ENCODE measurements at places on chromosomes 7 and 10. TPM values are rescaled to one million over a fixed set of nuclear protein-coding genes. Genes with fewer than 3 reads are reported as not detected.

The AKR1C3 gene
- 205 TPM for total RNA-seq

The SPDYE2 gene
- total RNA-seq: 0.08 TPM

The RADIL gene
- total RNA-seq: 0.14 TPM

The OGDHL gene
- total RNA-seq: 67.9 TPM

The ALOX5 gene
- 11.2 TPM for total RNA-seq

The GARIN1A gene
- 0.50 TPM for total RNA-seq

The TRPV5 gene
- under 0.01 TPM for total RNA-seq

The EMX2 gene
- not detected for total RNA-seq

The ZNF862 gene
- 9.4 TPM for total RNA-seq

The ANKMY2 gene
- total RNA-seq: 11.4 TPM

GRCh38 chr10:47247148-47248059, 52.6 kb upstream of the GDF10 start:
- H3K36me3 ChIP-seq: no peaks in the 10 kb centered on the region
- H3K27me3 ChIP-seq: no peaks in the 10 kb centered on the region
- DNase-seq: peak; percentile 19
- no peak overlapping the region for H3K4me3 ChIP-seq

DNA sequence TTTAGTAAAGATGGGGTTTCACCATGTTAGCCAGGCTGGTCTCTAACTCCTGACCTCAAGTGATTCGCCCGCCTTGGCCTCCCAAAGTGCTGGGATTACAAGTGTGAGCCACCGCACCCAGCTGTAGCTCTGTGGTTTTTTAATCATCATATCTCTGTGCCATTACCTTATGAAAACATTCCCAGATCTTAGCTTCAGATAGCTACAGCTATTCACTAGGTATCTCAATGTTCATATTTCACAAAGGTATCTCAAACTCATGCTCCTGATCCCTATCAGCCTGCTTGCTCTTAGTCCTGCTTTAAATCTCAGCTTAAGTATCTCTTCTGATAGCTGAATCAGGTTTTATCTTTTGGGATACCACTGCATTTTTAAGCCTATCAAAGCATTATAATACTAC, 74.8 kb downstream of the CDK13 start:
- no peak overlapping the region for H3K27ac ChIP-seq
- H3K4me1 ChIP-seq: no peaks in the 10 kb centered on the region
- H3K4me3 ChIP-seq: no peak overlapping the region
- no peak for DNase-seq
- no peaks in the 10 kb centered on the region for H3K27me3 ChIP-seq

DNA sequence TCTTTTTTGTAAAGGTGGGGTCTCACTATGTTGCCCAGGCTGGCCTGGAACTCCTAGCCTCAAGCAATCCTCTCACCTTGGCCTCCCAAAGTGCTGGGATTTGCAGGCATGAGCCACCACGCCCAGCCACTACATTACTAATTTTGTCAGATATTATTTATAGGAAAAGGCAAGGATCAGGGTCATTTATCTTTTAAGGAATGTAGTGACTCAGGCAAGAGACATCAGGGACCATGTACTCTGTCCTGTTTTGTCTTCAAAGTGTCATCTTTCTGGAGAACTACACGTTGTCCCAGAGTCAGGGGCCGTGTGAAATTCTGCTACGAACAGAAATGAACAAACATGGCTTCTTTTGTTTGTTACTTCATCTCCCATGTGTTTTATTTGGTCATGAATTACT, 105.3 kb downstream of the NPTX2 start:
- H3K27ac ChIP-seq: no peak overlapping the region
- no peaks in the 10 kb centered on the region for H3K4me1 ChIP-seq
- no peak overlapping the region for H3K4me3 ChIP-seq
- DNase-seq: no peak
- no peaks in the 10 kb centered on the region for H3K27me3 ChIP-seq

- peak; percentile 24 for DNase-seq
Measured at GRCh38 chr10:49243139-49243538, 54.9 kb upstream of the TMEM273 start.

DNA sequence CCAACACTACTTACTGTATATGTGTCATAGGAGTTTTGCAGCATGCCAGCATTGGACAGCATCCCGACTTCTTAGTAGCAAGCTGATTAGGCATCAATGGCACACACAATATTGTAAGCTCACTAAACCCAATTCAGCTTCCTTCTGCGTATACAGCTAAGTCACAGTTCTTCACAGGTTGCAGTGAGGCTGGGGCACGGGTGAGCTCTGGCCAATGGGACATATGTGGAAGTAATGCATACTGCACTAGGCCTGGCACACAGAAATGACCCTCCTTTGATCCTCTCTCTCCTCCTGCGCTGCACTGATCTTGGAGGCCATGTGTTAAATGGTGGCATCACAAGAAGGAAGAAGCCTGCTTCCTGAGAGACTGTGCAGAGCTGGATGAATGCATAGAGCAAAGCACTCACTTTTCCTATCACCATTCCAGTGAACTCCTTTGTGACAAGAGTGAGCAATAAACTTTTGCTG, 11.9 kb downstream of the RAB11FIP2 start:
- no peak for DNase-seq
- H3K27ac ChIP-seq: no peak overlapping the region
- H3K36me3 ChIP-seq: peaks cover 2% of the 10 kb centered on the region
- no peak overlapping the region for H3K4me3 ChIP-seq

DNA sequence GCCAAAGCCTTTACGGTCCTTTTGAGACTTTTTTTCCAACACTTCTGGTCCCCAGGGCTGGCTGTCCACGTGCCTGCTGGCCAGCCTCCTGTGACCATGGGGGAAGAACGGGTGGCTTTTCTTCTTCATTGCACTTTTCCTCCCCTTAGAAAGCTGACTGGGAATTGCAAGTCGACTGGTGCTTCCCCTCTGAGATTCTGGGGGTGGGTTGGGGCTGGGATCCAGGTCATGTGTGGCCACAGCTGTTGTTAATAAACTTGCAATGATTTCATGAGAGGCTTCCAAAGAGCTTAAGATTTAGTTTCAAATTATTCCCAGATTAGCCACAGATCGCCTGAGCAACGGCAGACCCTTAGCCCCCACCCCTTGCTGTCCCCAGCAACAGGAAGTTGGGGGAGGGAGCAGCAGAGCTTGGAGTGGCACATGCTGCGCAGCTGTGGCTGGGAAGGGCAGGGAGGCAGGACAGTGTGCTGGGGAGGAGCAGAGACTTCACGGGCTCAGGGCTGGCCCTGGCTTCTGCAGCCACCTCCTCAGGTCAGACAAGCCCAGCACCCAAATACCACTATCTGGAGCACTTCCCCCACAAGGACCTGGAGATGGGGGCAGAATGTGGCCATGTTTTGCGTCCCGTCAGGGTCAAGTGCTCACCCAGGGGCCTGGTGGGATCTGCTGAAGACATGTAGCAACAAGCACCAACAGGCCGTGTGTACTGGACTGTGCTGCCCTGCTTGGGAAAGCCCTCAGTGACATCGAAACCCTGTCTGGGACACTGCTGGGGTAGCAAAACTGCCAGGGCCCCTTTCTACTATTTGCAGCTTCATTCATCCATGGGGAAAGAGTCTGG, 147.1 kb downstream of the RNF216 start:
- peaks cover 14% of the 10 kb centered on the region for H3K4me1 ChIP-seq
- H3K27me3 ChIP-seq: no peaks in the 10 kb centered on the region
- no peak overlapping the region for H3K4me3 ChIP-seq
- H3K27ac ChIP-seq: peak overlapping the region; percentile 61
- peaks cover 2% of the 10 kb centered on the region for H3K36me3 ChIP-seq
- no peak for DNase-seq

DNA sequence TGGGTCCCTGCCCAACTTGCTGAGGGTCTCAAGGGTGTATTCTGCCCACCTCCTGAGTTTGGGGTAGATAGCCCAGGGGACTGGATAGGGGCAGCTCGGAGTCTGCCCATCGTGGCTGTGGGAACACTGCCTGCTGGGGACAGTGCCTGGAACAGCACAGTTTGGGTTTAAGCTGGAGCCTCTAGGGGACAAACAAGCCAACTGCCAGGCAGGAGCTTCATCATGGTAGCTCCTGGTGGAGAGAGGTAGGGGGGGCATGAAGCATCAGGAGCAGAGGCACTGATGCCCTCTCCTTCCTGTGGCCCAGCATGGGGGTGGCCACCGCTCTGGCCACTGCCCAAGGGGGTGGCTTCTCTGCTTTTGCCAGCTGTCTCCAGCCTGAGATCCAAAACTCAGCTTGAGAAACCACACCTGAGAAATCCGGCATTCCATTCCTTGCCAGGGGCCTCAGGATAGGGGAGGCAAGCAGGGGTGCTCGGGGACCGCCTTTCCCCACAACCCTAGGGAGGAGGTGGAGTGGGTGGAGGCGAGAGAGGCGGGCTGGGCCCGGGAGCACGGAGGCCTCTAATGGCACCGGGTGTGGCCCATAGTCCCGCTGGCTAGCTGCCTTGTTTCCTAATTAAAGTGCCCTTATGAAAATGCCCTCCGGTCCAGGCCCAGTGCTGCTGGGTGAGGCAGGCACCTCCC, 47.6 kb downstream of the UNC5B start:
- H3K27ac ChIP-seq: no peak overlapping the region
- no peak for DNase-seq
- no peaks in the 10 kb centered on the region for H3K4me1 ChIP-seq
- H3K27me3 ChIP-seq: no peaks in the 10 kb centered on the region
- H3K4me3 ChIP-seq: no peak overlapping the region

- H3K27ac ChIP-seq: no peak overlapping the region
- peaks cover 24% of the 10 kb centered on the region for H3K4me1 ChIP-seq
- no peak for DNase-seq
- no peak overlapping the region for H3K4me3 ChIP-seq
- no peaks in the 10 kb centered on the region for H3K36me3 ChIP-seq
Measured at GRCh38 chr7:143281529-143281928, 3.2 kb upstream of the TMEM139 start.

DNA sequence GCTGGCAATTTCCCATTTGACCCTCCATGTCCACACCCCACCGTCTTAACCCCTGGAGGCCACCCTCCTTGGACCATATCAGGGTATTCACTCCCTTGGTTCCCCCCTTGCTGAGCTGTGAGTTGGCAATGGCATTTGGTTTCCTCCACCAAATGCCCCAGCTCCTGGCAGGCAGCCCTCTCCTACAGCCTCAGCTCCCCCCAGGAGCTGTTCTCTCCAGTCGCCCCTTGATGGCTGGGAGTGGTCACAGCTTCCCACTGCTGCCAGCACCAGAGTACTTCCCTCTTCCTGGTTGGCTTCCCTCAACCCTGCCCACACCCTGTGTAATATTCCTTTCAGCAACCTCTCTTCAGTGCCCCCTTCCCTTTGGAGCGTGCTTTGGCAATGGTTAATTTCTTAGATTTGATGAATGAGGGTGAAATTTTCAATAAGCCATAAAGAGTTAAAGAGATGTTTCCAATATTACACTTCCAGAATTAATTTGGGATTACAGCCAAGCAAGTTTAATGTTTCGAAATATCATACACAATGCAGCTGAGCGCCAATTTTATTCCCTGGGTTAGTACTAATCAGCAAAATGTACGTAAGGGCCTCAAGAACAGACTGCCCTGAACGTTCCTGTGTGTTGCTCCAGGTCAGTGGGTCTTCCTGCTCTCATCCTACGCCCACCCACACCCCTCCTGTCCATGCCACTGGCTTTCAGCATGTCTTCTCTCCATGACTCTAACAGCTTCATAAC, 207.1 kb upstream of the NFE2L3 start:
- H3K4me3 ChIP-seq: no peak overlapping the region
- no peak for DNase-seq
- H3K27ac ChIP-seq: no peak overlapping the region

DNA sequence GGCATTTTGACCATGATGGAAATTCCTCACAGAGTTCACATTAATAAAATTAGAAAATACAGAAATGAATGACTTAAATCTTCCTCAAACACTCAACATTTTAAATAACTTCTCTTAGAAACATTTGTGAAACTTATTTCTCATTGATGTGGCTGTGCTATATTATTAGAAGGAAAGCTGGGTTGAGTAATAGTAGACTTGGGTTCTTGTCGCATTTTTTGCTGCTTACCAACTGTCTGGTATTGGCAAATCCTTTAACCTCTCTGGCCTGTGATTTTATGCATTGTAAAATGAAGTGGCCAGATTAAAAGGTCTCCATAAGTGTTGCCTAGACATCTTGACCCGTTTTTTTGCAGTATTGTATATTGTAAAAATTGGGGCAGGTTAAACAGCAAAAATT, 66.5 kb downstream of the VPS50 start:
- no peak overlapping the region for H3K4me3 ChIP-seq
- no peak for DNase-seq
- no peak overlapping the region for H3K27ac ChIP-seq
- H3K4me1 ChIP-seq: no peaks in the 10 kb centered on the region
- no peaks in the 10 kb centered on the region for H3K27me3 ChIP-seq
- H3K36me3 ChIP-seq: peaks cover 2% of the 10 kb centered on the region

GRCh38 chr7:107638594-107638993, 22.0 kb upstream of the SLC26A4 start:
- no peaks in the 10 kb centered on the region for H3K4me1 ChIP-seq
- no peaks in the 10 kb centered on the region for H3K36me3 ChIP-seq
- H3K27me3 ChIP-seq: no peaks in the 10 kb centered on the region

- DNase-seq: no peak
- no peaks in the 10 kb centered on the region for H3K36me3 ChIP-seq
- no peaks in the 10 kb centered on the region for H3K27me3 ChIP-seq
- no peaks in the 10 kb centered on the region for H3K4me1 ChIP-seq
Measured at GRCh38 chr10:44332465-44332864, 52.4 kb downstream of the CXCL12 start.

- H3K4me3 ChIP-seq: no peak overlapping the region
- H3K36me3 ChIP-seq: no peaks in the 10 kb centered on the region
- H3K27ac ChIP-seq: no peak overlapping the region
- no peak for DNase-seq
- H3K4me1 ChIP-seq: no peaks in the 10 kb centered on the region
Measured at GRCh38 chr10:29908962-29909361, 150.4 kb downstream of the JCAD start.

DNA sequence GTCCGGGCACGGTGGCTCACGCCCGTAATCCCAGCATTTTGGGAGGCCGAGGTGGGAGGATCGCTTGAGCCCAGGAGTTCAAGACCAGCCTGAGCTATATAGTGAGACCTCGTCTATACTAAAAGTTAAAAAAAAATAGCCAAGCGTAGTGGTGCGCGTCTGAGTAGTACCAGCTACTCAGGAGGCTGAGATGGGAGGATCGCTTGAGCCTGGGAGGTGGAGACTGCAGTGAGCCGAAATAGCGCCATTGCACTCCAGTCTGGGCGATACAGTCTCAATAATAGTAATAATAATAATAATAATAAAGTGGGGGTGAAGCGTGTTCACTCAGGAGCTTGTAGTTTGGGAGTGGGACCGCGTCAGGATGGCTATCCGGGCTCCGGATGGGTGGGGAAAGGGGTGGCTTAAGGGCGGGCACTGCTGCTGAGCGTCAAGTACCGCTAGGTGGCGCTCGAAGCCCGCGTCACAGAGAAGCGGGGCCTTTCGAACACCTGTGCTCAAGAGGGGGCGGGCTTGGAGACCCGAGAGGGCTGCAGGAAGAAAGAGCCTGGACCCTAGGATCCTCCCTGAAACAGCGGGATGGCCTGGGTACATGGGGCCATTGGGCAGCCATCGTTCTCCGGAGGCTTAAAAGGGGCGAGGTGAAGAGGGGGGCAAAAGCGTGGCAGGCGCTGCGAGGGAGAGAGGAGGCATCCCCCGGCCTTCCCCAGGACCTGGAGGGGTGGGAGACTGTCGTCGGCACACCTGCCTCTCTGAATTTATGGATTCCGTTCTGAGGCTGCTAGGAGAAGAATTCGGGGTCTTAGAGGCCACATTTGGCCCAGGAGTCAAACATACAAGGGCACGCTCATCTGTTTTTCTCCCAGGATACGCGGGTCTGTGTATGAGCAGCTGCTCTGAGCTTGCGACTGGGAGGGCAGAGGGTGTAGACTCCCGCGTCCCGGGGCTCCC, 14.5 kb downstream of the LBX1 start:
- no peak overlapping the region for H3K27ac ChIP-seq
- no peaks in the 10 kb centered on the region for H3K36me3 ChIP-seq
- no peak overlapping the region for H3K4me3 ChIP-seq

GRCh38 chr7:36128448-36129047, 24.5 kb upstream of the EEPD1 start:
- H3K4me1 ChIP-seq: peaks cover 9% of the 10 kb centered on the region
- no peaks in the 10 kb centered on the region for H3K36me3 ChIP-seq
- H3K27ac ChIP-seq: peak overlapping the region; percentile 88
